ENCODE measurements at places on chromosomes 12 and 14.
A peak's percentile ranks its signal among the peaks of the same experiment; 100 is the strongest.

DNA sequence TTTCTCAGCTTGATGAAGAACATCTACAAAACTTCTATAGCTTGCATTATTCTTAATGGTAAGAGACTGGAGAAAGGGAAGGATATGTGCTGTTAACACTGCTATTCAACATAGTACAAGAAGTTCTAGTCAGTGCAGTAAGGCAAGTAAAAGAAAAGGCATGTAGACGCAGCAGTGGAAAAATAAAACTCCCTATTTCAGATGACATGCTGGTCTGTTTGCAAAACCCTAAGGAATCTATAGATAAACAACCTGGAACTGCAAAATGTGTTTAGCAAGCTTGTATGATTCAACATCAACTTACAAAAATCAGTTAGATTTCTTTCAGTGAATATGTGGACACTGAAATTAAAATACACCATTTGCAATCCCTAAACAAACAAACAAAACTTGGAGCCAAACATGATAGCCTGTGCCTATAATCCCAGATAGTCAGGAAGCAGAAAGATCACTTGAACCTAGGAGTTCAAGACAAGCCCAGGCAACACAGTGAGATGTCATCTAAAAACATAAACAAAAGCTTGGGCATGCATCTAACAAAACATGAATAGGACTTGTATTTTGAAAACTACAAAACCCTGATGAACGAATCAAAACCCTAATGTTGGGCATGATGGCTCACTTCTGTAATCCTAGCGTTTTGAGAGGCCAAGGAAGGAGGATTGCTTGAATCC lies 293.6 kb upstream of the RGS6 start:
- no peak for DNase-seq

GRCh38 chr14:67497216-67497615 lies 8.7 kb upstream of the TMEM229B start:
- DNase-seq = no peak

DNA sequence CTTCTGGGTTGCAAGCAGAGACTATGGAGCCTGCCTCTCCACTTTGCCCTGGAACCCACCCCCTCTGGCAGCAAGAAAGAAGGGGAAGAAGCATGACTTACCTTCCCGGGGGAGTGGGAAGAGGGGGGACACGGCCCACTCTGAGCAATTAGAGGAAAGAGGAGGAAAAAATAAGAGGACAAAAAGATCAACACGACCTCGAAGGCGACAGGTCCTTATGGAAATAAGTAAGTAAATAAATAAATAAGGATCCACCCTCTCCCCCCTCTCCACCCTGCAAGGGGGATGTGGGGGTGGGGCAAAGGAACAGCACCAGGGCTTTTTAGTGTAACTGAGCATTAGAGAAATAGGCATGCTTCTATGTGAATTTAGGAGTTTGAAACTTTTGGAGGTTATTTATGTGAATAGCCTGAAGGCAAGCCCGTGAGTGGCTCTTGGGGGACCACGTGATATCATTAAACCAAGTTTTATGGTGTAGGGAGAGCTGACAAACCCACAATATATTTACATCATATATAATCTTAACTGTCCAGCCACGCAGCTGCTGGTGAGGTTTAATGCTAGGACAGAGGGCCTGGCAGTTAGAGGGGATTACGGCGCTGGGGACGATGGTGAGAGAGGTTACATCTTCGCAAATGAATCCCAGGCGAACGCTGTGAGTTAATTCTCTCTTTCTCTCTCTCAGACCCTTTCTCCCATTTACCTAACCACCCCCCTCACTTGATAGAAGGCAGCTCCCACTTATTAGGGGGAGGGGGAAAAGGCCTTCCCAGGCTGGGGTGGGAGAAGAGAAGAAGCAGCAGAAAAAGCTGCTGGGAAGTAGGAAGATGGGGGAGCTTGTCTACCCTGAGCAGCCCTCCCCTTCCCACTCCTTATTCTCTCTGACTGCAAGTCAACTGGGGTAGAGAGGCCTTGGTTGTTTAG lies 4.8 kb downstream of the HOXC5 start:
- no peak for DNase-seq

DNA sequence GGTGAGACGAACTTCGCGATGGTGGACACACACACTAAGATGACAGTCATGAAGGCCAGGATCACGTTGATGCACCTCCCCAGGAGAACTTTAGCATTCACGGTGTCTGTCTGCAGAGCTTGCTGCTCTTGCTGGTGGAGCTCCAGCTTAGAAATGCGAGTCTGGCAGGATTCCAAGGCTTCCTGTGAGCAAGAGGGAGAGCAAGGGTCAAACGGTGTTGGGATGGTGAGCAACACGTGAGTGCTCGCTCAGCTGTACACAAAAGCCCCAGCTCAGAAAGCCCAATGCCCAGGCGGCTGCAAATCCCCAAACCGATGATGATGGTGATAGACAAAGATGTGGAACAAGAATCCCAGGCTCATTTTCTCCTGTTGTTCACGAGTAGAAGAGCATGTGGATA lies 78.8 kb downstream of the TMCC3 start:
- no peak for DNase-seq

DNA sequence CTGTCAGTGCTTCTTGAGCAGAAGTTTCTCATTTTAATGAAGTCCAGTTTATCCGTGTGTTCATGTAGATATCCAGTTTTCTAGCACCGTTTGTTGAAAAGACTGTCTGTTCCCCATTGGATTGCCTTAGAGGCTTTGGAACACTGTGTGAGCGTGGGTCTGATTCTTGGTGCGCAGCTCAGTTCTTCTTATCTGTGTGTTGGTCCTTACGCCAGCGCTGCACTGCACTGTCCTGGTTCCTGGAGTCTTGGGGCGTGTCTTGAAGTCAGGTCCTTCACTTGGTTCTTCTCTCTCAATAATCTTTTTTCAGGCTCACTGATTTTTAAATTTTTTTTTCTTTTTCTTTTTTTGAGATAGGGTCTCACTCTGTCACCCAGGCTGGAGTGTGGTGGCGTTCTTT lies 25.5 kb downstream of the EP400 start:
- no peak for DNase-seq

DNA sequence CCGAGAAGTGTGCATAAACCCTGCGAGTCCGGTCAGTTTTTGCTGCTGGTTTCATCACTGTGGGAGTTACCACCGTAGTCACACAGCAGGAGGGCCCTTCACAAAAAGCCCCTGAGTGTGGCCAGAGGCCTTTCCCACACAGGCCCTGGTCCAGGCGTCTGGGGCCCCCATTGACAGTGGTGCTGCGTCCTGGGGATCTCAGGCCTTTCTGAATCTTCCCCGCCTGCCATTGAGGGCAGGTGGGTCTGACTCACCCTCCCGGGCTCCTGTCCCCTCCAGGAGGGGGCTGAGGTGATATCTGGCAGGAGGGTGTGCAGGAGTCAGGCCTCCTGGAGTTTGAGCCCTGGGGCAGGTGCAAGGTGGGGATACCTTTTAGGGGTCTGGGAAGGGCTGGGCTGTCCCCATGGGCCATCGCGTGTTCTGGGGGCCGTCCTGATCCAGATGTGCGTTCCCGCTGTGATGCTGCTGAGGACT lies 358.5 kb downstream of the TMEM121 start:
- no peak for DNase-seq

DNA sequence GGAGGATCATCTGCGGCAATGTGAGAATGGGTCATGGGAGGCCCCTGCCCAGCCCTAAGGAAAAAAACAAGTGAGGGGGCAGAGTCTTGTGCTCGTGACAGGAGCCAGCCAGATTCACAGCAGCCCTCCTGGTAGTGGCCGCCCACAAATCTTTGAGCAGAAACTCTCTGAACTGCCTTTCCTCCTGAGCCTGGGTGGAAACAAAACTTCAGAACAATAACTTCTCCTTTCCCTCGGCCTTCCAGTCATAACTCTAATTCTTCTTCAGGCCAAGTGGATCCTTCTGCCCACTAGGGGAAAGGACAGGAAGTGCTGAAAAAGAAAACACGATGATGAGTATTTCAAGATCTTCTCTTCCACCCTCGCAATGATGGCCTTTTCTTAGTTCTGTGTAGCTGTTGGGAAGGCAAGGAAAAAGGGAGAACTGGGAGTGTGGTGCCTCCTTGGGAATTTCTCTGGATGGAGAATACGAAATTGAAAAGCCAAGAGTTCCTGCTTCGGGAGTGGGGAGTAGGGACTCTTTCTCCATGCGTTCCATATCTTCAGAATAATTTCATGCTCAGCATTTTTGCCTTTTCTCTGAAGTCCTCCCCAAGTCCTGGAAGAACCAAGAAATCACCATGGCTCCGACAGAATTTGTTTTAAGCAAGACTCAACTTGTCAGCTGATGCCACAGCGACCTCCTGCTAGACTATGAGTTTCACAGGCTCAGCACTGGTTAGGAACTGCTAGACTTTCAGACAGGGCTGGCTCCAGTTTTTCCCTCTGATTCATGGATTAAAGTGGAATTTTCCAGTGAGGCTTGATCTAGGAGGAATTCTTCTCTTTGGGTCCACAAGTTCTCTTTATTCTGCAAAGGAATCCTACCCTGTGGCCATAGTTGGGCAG lies 188.9 kb downstream of the CAND1 start:
- no peak for DNase-seq

- peak; percentile 70 for DNase-seq
Measured at GRCh38 chr12:57744194-57744776, 554 bp upstream of the TSPAN31 start.

- no peak for DNase-seq
Measured at GRCh38 chr14:69901113-69901951, 22.1 kb downstream of the SMOC1 start.

DNA sequence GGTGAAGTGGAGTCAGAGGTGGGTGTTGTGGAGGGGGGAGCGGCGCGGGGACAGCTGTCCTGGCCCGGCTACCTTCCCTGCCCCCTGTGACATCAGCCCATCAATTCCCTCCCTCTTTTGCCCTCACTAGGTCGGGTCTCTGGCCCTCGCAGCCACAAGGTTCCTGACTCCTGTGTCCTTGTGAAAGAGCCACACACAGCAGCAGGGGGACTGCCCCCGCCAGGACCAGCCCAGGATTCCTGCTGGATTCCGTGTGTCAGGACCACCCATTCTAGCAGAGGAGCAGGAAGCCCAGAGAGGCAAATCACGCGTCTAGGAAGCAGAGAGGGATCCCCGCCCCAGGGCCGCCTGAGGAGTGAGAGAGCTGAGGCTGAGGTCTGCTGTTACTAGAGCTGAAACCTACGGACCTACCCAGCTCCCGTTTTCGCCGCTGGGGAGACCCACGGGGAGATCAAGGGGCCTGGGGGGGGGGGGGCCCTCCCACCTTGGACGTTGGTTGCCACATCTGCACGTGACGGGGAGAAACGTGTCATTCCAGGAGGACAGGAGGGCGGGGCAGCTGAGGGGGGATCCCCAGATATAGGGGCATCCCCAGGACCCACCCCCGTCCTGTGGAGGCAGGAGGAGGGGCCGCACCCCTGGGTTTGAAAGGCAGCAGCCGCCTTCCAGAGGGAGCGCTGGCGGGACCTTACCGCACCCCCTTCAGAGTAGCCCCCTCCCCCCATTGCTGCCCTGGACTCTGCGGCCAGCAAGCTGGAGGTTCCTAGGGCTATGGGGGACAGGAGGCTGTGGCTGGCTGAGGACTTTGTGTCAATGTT lies 12.5 kb upstream of the INF2 start:
- no peak for DNase-seq

- no peak for DNase-seq
Measured at GRCh38 chr14:71497645-71498086, 434.6 kb upstream of the RGS6 start.

GRCh38 chr12:51589060-51589459 lies 2.0 kb upstream of the SCN8A start:
- no peak for DNase-seq

DNA sequence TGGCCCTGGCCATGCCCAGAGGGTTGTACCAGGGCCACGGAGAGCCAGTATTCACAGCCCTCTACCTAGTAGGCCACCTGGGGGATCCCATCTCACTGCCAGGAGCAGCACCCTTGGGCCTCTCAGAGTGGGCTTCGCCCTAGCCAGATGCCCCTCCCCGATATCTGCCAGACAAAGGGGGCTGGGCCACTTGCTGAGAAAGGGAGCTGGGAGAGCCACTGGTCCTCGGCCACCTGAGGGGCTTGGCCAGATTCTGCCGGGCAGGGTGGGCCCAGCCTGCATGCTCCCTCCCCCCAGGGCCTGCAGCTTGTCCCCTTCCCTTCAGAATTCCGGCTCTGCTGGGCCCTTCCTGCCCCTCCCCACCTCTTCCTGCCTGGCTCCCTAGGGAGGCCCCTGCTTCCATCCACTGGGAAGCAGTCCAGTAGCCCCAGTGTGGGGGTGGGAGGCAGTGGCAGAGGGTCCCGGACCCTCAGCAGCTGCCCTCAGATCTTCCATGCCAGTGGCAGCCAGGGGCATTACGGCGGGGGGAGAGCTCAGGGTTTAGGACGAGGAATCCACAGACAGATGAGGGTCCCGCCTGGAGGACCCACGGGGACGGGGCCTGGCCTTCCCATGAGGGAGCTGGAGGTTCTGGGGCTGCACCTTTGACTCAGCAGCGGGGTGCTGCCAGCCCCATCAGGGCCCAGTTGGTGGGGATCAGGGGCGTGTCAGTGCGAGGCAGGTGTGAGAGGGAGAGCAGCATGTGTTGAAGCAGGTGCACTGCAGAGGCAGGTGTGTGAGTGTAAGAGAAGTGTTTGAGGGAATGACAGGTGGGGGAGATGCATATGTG lies 2.4 kb downstream of the CRIP2 start:
- no peak for DNase-seq

DNA sequence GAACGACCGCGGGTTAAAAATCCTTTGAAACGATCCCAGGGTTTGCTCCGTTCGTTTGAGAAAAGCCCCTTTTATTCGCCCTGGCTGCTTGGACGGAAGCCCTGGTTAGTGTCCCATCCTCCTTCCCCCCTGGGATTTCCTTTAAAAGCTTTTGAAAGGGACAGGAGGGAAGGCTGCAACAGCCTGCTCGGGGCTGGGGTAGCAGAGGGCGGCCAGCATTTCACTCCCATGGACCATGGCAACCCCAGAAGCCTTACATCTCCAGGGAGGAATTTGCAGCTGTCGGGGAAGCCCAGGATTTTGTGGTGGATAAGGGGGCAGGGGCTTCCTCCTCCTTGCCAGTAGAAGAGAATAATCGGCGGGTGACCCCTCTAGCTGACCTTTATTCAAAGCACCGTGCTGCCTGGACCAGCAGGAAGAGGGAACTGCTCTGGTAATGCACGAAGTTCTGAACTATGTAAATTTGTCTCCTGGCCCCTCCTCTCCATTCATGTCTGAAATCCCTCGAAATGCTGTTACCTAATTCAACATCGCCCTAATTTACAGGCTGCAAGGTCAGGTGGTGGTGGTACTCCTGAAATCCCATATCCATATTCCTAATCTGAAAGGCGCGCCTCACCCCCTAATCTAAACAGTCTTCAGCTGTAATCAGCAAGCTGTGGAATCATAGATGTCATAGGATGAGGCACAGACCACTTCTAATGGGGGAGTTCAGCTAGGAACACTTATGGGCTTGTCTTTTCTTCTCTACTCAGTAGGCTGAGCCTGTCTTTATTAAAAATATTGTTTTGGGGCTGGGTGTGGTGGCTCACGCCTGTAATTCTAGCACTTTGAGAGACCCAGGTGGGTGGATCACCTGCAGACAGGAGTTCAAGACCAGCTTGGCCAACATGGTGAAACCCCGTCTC lies 1.0 kb upstream of the CLIP1 start:
- DNase-seq = peak; percentile 20

- DNase-seq = no peak
Measured at GRCh38 chr12:124213666-124214347, 81.1 kb upstream of the RFLNA start.

DNA sequence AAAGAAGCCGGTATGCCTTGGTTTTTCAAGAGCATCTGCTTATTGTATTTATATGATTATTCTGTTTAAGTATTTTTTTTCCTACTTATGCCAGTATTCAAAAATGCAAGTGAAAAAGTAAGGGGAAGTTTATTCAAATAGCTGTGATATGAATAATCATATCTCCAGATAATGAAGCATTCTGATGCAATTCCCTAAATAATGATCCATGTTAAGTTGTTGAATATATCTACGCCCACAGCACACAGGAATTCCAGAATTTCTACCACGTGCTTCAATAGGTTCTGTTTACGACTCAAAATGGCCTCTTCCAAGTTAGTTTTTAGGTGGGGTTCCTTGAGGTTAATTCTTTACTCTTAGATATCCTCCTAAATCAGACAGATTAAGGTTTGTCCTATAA lies 208.3 kb downstream of the NAV3 start:
- no peak for DNase-seq
